ENCODE measurements at places on chromosomes 7 and 10.

DNA sequence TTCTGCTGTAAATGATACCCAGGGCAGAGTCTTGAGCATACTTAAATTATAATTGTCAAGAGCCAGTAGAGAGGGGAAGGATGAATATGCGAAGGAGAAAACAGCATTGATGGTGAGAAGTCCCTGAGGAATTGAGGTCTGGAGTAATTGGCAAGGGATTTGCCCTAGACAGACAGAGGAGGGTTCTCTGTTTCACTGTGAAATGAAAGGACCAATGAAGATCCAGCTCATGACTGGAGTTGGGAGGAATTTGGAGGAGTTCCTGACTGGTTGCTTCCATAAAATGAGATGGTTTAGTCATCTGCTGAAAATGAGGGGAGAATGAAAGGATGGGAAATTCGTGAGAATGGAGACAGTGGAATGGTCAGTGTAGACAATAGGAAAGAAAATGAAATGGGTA lies 6.8 kb downstream of the PRPF18 start:
- no peak for DNase-seq

DNA sequence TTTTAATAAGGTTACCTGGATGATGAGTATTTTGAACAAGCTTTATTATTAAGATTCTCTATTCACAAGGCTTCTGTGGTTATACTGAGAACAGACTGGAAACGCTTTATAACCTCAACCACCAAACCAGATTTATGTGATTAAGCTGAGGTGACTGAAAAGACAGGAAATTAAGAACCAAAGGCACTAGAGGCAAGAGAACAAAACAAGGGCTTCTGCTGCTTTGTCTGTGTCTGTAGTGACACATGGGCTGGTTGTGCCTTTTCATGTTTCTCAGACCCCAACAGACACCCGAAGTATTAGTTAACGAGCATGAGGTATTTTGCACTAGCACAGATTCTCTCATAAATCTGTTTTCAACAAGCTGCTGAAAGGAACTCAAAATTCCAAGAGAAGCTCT lies 64.4 kb downstream of the RAPGEF5 start:
- DNase-seq = no peak

DNA sequence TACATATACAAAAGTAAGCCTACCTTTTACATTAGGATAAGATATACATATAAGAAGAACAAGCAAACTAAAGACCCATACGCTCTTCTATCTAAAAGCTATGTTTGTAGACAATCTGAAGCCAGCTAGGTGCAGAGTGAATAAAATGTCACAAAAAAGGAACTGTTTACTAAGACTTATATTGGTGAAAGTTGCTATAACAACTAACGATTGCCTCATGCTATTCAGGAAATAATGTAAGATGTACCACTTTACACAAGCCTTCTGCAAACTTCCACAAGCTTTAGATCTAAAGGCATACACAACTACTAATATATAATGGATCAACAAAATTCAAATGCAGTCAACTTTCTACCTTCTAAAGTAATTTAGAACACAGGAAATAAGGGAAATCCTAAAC lies 175.1 kb downstream of the SRPK2 start:
- no peak for DNase-seq

DNA sequence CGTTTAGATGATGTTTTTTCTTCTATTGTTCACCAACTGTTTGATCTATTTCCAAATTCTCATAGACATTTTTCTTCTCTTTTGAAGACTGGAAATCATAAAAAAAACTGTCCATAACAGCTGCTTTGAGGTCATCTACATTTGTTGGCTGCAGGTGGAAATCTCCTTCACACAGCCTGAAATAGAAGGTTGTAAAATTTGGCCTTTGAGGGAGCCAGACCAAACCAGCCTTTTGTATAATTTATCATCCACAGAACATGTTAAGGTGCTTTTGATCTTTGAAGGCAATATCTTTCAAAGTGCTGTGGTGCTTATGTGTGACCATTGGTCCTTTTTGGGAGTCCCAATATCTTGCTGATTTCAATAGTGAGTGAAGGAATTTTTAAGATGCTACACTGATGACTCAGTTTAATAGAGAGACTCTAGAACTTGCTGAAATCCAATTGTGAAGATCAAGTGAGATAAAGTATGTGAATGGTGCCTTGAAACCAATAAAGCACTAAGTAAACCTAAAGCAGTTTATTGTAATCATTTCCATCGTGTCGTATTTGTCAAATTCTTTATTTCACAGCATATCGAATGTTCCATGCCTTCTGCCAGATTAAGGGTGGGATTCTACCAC lies 5.4 kb downstream of the FERD3L start:
- DNase-seq = no peak

GRCh38 chr7:106802589-106802988 lies 62.5 kb upstream of the PIK3CG start:
- DNase-seq = no peak
